H54 (cell line): ENCODE measurements at places on chromosomes 13 and 19.
A peak's percentile ranks its signal among the peaks of the same experiment; 100 is the strongest.

GRCh38 chr19:4811328-4812131, 20.0 kb downstream of the TICAM1 start:
- DNase-seq = peak; percentile 53

GRCh38 chr19:44701228-44701627, 2.3 kb downstream of the CEACAM16 start:
- no peak for DNase-seq

DNA sequence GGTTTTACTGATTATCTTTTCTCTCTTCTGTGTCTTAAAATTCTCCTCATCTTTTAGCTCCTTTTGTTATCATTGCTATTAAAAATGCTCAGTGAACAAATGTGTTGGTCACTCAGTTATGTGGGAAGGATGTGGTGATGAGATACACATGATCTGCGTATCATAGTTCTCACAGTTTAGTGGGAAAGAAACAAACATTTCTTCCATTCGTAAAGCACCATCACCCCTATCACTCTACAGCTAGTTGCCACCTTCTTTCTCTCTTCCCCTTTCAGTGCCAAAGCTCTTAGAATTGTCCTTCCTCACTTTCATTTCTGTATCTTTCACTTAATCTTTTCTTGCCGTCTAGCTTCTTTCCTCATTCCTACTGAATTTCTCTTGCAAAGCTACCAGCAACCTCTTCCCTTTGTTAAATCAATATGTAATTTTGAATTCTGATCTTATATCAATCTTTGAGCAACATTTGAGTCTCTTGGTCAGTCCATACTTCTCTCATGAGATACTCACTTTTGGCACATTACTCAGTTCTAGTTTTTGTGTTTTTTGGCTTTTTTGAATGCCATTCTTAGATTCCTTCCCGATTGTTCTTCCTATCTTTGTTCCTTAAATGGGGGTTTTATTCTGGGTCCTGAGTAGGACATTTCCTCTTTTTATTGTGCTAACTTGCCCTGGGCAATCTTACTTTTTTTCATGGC, 122.3 kb downstream of the PCCA start:
- DNase-seq = no peak

- DNase-seq = no peak
These were observed 151.5 kb upstream of the RXFP2 start for GRCh38 chr13:31587698-31588266.

- no peak for DNase-seq
These were observed 107.5 kb downstream of the MYCBP2 start for GRCh38 chr13:77219401-77219800.

- no peak for DNase-seq
These were observed 42.6 kb downstream of the KPNA3 start for GRCh38 chr13:49749848-49750247.

- DNase-seq = no peak
These were observed 472.1 kb upstream of the TSHZ3 start for GRCh38 chr19:31821346-31821745.

DNA sequence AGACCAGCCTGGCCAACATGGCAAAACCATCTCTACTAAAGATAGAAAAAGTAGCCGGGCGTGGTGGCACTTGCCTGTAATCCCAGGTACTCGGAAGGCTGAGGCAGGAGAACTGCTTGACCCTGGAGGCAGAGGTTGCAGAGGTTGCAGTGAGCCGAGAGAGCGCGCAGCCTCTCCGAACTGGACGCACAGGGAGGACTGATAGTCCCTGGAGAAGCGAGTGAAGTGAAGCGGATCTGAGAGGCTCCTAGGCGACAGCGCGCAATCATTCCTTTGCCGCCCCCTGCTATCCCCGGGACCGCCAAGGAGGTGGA, 233 bp downstream of the ZNF561 start:
- peak; percentile 44 for DNase-seq
